ENCODE measurements at places on chromosomes 7 and 10.
A peak's percentile ranks its signal among the peaks of the same experiment; 100 is the strongest.

DNA sequence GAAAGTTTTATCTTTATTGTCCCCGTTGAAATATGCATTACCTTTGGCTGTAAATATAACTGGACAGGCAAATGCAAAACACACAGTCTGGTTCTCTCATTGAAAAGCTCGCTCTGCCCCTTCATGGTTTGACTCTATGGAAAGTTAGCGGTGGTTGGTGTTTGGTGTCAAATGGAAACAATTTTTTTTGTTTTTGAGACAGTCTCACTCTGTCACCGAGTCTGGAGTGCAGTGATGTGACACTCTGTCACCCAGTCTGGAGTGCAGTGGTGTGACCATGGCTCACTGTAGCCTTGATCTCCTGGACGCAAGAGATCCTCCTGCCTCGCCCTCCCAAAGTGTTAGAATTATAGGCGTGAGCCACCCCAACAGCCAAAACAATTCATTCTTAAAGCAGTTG is 149.7 kb downstream of the LRRC4 start:
- DNase-seq = no peak

- no peak for DNase-seq
These were observed 10.2 kb upstream of the MACC1 start for GRCh38 chr7:20227291-20227795.

- no peak for DNase-seq
These were observed 620 bp downstream of the BET1 start for GRCh38 chr7:94003446-94004023.

GRCh38 chr10:31709028-31709427 is 219.6 kb downstream of the ARHGAP12 start:
- no peak for DNase-seq

DNA sequence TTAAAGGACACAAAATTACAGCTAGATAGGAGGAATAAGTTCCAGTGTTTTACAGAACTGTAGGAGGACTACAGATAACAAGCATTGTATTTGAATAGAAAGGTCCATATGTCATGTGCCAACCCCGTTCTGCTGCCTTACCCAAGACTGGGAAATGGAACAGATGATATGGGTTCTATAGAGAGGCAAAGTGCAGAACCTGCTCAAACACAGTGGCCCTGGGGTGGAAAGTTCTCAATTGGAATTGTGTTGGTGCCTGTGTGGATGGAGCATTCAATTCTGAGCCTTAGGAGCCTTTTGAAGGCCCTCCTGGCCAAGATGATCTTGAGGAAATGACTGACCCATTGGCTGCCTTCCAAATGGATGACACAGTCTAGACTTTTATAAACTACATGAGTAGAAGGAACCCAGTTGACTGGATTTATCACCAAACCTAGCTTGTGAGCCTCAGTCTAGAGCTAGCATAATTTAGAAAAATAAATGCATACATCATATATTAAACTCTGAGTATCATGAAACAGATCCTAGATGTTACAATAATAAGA is 4.1 kb upstream of the PRSS1 start:
- DNase-seq = no peak

GRCh38 chr10:15863733-15864132 is 3.4 kb upstream of the MINDY3 start:
- no peak for DNase-seq

GRCh38 chr7:133428876-133429275 is 176.0 kb downstream of the EXOC4 start:
- no peak for DNase-seq

GRCh38 chr7:54964136-54964535 is 54.7 kb upstream of the EGFR start:
- DNase-seq = no peak

GRCh38 chr7:3002631-3003030 is 41.0 kb downstream of the CARD11 start:
- DNase-seq = no peak

DNA sequence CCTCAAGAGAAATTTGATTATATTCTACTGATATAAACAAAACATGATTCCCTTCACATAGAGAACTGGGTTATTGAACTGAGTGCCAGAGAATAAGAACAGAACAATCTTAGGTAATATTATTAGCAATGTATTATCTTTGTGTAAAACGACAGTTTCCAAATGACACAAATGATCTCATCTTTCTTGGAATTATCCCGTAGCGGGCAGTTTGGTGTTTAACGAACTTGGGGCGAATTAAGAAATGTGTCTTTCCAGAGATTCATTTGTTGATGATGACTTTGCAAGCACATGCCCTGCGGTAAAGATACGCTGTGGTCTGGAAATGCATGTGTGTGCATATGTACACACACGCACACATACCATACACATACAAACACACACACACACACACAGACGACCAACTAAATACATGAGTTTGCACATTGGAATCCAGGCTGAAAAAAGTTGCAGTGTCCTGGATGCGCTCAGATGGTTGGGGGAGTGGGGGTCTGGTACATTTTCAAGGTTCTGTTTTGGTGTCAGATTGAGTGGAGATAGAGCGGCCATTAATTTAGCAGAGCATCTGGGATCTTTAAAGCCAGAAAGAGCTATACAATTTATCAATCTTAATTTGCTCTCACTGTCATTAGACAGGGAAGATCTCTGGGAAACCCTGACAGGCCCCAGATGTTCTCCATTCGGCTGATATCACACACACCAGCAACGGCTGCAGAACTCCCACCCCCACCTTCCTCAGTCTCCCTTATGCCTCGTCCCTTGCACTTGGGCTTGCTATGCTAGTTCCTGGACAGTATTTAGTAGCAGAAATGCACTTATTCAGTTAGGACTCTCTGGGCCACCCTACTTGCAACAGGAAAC is 112.4 kb upstream of the FAM171A1 start:
- DNase-seq = no peak

GRCh38 chr10:11760861-11761260 is 18.7 kb downstream of the ECHDC3 start:
- DNase-seq = no peak

- peak; percentile 30 for DNase-seq
These were observed 914 bp downstream of the ZNF37A start for GRCh38 chr10:38094927-38095574.

- DNase-seq = no peak
These were observed 52.0 kb downstream of the C10orf90 start for GRCh38 chr10:126618466-126618865.

GRCh38 chr10:121532292-121532864 is 65.9 kb downstream of the FGFR2 start:
- DNase-seq = peak; percentile 42

DNA sequence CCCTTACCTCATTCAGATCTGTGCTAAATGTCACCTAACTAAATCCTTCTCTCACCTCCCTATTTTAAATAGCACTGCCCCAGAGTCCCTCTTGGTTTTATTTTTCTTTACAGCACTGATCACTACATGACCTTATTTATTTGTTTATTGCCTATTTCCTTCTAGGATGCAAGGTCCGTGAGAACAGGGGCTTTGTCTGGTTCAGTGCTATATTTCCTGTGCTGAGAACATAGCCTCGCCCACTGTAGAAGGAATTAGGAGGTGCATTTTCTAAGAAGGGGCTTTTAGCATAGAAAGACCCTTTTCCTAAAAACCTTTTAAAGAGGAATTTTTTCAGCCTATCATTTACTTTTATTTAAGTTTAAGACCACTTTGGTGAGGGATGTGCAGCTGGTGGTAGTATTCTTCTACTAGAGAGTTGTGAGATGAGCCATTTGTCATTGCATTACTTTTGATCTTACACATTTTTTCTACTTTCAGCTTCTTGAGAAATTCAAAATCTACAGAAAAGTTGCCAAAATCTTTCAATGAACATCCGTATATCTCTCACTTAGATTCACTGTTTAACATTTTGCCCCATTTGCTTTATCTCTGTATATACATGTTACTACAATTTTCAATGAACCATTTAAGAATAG is 13.5 kb upstream of the PCGF5 start:
- DNase-seq = no peak

DNA sequence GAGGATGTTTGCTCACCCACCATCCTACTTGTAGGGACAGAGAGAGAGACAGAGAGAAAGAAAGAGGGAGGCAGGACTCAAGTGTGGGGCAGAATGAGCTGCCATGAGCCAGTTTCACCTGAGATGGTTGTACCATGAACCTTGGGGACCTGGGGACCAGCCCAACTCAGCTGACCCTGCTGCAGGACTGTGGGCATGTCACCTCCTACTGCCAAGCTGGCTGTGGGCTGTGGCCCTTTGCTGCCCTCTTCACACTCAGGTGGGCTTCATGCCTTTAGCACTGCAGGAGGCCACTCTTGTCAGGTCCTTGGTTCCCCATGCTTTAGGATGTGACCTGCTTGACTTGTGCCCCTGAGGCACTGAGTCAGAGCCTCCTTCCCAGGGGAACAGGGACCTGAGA is 108.2 kb upstream of the PCBD1 start:
- no peak for DNase-seq

DNA sequence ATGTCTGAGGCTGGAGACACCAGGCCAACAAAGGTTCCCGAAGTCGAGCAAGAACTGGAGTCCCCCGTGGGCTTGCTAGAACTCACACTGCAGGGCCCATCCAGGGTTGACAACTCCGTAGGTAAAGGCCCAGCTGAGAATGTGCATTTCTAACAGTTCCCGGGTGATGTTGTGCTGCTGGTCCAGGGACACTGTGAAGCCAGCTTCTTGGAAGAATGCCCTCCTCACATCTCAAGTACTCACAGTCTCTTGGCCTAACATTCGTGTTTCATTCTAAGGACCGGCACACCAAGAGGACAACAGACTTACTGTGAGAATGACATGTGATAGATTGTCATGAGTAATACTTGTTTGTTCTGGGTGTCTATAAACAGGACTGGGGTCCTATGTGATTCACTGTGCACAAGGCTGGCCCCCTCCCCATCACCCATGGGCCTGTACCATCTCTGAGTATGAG is 682.3 kb upstream of the IGFBP3 start:
- no peak for DNase-seq

- DNase-seq = no peak
These were observed 37.8 kb upstream of the MXI1 start for GRCh38 chr10:110169586-110169985.

DNA sequence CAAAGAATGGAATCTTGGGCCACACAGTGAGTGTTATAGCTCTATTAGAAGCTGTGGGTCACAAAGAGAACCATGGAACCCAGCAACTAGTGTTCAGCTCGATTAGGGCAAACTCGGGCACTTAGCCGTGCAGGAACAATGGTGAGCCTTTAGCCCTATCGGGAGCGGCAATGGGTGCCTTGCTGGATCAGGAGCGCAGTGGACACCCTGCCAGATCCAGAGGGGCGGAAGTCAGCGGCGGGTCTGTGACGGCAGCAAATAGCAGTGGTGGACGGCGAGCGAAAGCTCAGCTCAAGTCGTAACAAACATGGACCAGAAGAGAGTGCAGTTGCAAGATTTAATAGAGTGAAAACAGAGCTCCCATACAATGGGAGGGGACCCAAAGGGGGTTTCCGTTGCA is 43.9 kb upstream of the NRG3 start:
- DNase-seq = no peak

- peak; percentile 62 for DNase-seq
These were observed 328.2 kb downstream of the TNS3 start for GRCh38 chr7:47253650-47254080.

GRCh38 chr7:26603631-26604030 is 260.8 kb downstream of the SKAP2 start:
- no peak for DNase-seq

GRCh38 chr7:79653136-79653631 is 199.7 kb upstream of the MAGI2 start:
- DNase-seq = no peak

DNA sequence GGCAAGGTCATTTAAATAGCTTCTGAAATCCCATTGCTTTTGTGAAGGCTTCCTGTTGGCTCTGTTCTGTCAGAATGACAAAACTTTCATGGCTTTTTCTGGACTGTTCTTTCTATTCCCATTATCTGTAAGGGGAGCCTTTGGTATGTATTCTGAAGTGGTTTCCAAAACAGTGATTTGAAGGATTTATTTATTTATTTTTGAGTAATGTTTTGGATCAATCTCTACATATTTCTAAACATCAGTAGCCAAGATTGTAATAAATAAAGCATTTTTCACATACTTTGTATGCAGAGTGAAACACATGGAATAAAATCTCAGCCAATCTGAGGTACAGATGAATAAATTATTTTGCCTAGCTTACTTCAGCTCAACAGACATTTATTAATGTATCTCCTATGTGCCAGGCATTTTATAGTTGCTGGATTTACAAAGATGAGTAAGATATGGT is 121.1 kb downstream of the BBS9 start:
- DNase-seq = no peak

DNA sequence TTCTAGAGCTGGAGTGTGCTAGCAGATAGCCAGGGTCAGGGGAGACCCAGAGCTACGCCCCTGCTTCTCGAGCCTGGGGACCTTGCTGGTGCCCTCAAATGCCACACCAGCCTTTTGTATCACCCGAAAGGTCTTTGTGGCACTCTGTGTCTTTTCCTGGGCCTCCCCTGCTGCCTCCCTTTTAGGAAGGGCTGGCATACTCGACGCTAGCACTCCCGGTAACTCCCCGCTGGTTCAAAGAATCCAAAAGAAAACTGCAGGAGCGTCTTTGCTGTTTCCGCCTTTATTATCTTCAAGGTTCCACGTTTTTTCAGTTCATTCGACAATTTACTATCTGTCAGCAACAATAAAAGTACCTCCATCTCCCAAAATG is 36.3 kb downstream of the CTBP2 start:
- DNase-seq = no peak

DNA sequence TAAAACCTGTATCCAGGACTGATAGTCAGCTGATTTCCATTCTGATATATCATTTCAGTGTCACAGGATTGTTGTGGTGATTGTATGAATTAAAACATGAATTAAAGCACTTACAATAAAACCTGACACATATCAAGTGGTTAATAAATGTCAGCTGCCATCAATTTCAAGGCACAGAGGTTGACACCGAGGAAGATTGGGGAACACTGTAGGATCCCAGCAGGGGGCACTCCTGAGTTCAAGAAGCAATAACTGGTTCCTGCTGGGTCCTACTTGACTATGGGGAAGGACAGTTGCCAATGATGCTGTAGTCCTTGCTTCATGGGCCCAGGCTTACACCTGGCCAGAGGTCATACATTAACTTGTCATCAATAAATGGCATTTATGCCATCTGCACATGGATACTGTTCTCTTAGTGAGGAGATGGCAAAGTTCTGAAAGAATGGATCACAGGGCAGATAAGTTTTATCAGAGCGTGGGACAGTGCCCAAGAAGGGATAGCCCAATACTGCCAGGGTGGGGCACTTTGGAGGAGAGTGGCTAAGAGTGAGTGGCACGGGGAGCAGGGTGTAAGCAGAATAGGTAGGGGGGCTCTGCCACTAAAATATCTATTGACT is 24.1 kb downstream of the FZD1 start:
- no peak for DNase-seq

GRCh38 chr10:130350996-130351395 is 214.8 kb downstream of the GLRX3 start:
- DNase-seq = no peak

- no peak for DNase-seq
These were observed 42.3 kb upstream of the SGCE start for GRCh38 chr7:94698275-94698674.

Measured in anterior cingulate cortex (tissue), 58 donors.